ENCODE measurements at places on chromosomes 3 and 15. TPM values are rescaled to one million over a fixed set of nuclear protein-coding genes. Genes with fewer than 3 reads are reported as not detected.

Gene MAN2C1
- 257 TPM for total RNA-seq

Gene CMTM8
- total RNA-seq = 2.9 TPM

Gene CFAP100
- total RNA-seq = not detected

Gene FANCD2OS
- total RNA-seq = not detected

Gene PRR20G
- not detected for total RNA-seq

Gene SLC28A2
- not detected for total RNA-seq

Gene GOLGA6L7
- total RNA-seq = not detected

Gene ECE2
- total RNA-seq = not detected

Gene EPHB1
- 3.6 TPM for total RNA-seq

Gene TASOR
- 71.9 TPM for total RNA-seq

Gene PP2D1
- not detected for total RNA-seq

Gene IQCH
- total RNA-seq = 3.4 TPM

Gene IQCF5
- total RNA-seq = not detected

Gene FBXO40
- not detected for total RNA-seq

Gene SEMA6D
- total RNA-seq = 9.0 TPM

Gene ATOSA
- total RNA-seq = 48.0 TPM

Gene GOLGA6A
- total RNA-seq = not detected

Gene KLHL40
- total RNA-seq = not detected

Gene TIMMDC1
- total RNA-seq = 64.0 TPM

Gene UROC1
- total RNA-seq = not detected

Gene STX19
- total RNA-seq = 0.54 TPM

Gene RTP3
- not detected for total RNA-seq

Gene ATP8B4
- total RNA-seq = 43.9 TPM

Gene SNTN
- not detected for total RNA-seq

Gene SLCO3A1
- total RNA-seq = 60.7 TPM

Gene CCDC39
- not detected for total RNA-seq

Gene CLDN18
- not detected for total RNA-seq

Gene PCLAF
- total RNA-seq = not detected

Gene C3orf70
- total RNA-seq = 17.2 TPM

Gene PPP1R14D
- total RNA-seq = not detected

Gene ADAMTSL3
- total RNA-seq = 54.8 TPM

Gene PPM1L
- total RNA-seq = 8.8 TPM

Gene CNTN4
- total RNA-seq = 59.7 TPM

Gene CCR8
- not detected for total RNA-seq

Gene SLITRK3
- total RNA-seq = 0.26 TPM

Gene RARB
- total RNA-seq = 7.0 TPM

Gene TMEM207
- not detected for total RNA-seq

Gene RLBP1
- not detected for total RNA-seq

Gene APBA2
- total RNA-seq = 2.0 TPM

Gene GUCA1C
- not detected for total RNA-seq

Gene CCRL2
- 5.1 TPM for total RNA-seq

Gene SERINC4
- not detected for total RNA-seq

Gene KIF15
- 0.49 TPM for total RNA-seq

Gene GASK1A
- 12.2 TPM for total RNA-seq

Gene PAQR5
- total RNA-seq = 0.71 TPM

Gene YEATS2
- 48.1 TPM for total RNA-seq

Gene RPL14
- total RNA-seq = 1,300 TPM

Data from aorta (tissue), 5 donors.